Brain (organoid and tissue), 16 donors: ENCODE measurements at places on chromosomes 3 and 15.

- DNase-seq: no peak
These were observed 98.9 kb downstream of the ULK4 start for GRCh38 chr3:41863024-41863423.

DNA sequence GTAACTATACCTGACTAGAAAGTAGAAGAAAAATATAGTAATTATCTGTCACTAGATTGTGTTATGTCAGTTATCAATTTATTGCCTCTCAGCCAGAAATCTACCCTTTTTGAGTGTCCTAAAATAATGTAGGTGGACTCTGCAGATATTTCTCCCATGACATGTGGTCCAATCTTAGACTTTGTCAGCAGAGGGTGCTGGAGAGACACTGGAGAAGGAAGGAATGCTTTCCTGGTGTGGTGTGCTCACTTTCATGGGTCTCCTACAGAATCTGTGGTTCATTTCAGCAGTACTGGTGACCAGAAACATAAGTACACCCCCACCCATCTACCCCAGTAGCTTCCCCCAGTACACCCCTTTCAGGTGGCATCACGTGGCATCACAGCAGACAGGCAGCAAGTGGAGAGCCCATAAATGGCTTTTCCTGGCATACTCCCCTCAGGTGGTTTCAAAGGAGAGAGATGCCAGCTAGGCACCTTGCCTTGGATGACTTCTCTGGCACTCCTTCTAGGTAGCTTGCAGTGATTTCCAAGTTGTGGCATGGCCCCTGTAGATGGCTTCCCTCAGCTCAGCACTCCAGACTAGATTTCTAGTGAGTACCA is 114.7 kb downstream of the GADL1 start:
- no peak for DNase-seq

DNA sequence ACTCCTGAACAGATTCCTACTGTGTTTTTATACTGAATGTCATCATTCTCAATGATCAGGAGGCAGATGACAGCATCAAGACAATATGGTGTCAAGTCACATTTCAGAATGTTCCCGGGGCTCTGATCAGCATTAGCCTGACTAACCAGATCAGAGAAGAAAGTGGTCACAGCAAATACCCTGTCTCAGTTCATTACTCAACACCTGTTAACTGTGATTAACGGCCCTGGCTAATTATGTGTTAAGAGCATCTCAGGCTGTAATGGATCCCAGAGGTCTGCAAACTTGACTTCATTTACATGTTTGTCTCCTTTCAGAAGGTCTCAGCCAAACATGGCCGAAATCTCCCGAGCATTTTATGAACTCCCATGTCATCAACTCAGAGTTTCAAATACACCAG is 833.7 kb downstream of the FHIT start:
- DNase-seq: no peak

GRCh38 chr3:143443851-143444331 is 324.3 kb downstream of the CHST2 start:
- DNase-seq: peak; percentile 13

- DNase-seq: peak; percentile 94
These were observed 161.3 kb upstream of the TLE3 start for GRCh38 chr15:70259028-70259424.

GRCh38 chr15:70158309-70159000 is 60.7 kb upstream of the TLE3 start:
- DNase-seq: no peak

- DNase-seq: no peak
These were observed 97.9 kb downstream of the NAALADL2 start for GRCh38 chr3:174957081-174957480.

- no peak for DNase-seq
These were observed 91.5 kb downstream of the RPL22L1 start for GRCh38 chr3:170778240-170779217.

- DNase-seq: no peak
These were observed 2.8 kb downstream of the VIPR1 start for GRCh38 chr3:42505128-42505848.
